KBM-7 (cell line): ENCODE measurements at places on chromosomes 3 and 15.
A peak's percentile ranks its signal among the peaks of the same experiment; 100 is the strongest.

DNA sequence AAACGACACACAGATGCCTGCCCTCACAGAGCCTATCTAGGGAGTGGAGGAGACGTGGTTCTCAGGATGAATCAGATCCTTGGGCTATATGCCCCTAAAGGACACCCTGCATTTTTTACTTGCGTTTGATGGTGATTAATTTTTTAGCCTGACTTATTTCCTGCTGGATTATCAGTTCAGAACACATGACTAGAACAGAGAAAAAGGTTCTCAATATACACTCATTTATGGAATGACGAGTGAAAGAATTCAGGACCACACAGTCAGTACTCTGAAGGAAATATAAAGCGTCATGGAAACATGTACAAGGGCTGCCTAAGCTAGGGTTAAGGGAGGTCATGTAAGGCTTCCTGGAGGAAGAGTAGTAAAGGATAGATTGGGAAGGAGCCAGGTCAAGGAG is 121.8 kb downstream of the SSR3 start:
- no peak for DNase-seq

DNA sequence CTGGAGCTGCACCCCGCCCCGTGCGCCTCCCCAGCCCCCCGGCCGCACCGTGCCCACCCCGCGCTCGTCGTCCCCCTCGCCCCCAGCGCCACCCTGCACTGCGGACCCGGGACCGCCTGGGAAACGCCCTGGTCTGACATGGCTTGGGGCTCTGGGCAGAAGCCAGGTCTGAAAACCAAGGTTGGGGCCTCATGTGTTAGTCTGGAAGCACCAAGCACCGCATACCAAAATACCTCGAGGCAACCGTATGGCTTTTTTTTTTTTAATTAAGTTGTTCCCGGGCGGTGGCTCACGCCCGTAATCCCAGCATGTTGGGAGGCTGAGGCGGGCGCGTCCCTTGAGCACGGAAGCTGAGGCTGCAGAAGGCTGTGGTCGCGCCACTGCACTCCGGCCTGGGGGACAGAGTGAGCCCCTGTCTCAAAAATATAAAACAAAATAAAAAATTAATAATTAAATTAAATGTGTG is 91.5 kb upstream of the CHD2 start:
- no peak for DNase-seq

- DNase-seq: no peak
These were observed at the start of gene PLA2G4E for GRCh38 chr15:42020713-42021273. PLA2G4E (minus strand) TSS chr15:42021042; CDS start chr15:42021030, 12 bp downstream.

GRCh38 chr3:172726380-172726779 is 15.5 kb upstream of the NCEH1 start:
- no peak for DNase-seq

GRCh38 chr3:4290272-4290893 is 12.8 kb upstream of the SETMAR start:
- peak; percentile 51 for DNase-seq

DNA sequence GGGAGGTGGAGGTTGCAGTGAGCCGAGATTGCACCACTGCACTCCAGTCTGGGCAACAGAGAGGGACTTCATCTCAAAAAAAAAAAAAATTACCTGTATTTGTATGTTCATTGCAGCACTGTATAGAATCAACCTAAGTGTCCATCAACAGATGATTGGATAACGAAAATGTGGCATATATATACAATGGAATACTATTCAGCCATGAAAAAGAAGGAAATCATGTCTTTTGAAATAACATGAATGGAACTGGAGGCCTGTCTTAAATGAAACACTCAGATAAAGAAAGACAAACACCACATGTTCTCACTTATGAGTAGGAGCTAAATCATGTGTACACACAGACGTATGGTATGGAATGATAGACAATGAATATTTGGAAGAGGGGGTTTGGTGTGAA is 59.4 kb upstream of the MEF2A start:
- no peak for DNase-seq
